ENCODE measurements at places on chromosomes 5 and 9.

DNA sequence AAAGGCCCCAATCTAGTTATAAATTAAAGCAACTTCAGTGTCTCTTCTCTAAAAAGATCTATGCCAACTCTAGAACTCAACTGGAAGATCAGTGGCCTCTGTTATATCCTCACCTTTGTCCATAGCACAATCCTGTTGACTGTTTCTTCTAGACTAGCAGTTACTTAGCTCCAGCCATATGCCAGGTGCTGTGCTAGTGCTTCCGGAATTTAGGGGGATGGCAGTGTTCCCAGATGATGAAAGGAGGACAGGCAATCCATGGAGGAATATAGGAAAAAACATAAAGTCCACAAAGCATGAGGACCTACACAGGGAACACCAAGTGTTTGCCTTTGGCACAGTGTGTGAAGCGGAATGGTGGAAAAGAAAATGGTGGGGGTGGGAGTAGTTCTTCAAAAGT lies 214.3 kb downstream of the MAPKAP1 start:
- DNase-seq = peak; percentile 82

GRCh38 chr9:126496781-126497659 lies 116.7 kb upstream of the LMX1B start:
- DNase-seq = no peak

- DNase-seq = no peak
Observed at GRCh38 chr5:88664645-88665044, 218.3 kb downstream of the MEF2C start.

GRCh38 chr5:43034591-43034968 lies 5.5 kb downstream of the ANXA2R start:
- DNase-seq = no peak

- no peak for DNase-seq
Observed at GRCh38 chr5:172855597-172856292, 21.7 kb downstream of the ERGIC1 start.

- peak; percentile 60 for DNase-seq
Observed at GRCh38 chr5:56148453-56148971, 84.6 kb downstream of the ANKRD55 start.

- DNase-seq = no peak
Observed at GRCh38 chr5:63127054-63127453, 548.4 kb downstream of the LRRC70 start.

DNA sequence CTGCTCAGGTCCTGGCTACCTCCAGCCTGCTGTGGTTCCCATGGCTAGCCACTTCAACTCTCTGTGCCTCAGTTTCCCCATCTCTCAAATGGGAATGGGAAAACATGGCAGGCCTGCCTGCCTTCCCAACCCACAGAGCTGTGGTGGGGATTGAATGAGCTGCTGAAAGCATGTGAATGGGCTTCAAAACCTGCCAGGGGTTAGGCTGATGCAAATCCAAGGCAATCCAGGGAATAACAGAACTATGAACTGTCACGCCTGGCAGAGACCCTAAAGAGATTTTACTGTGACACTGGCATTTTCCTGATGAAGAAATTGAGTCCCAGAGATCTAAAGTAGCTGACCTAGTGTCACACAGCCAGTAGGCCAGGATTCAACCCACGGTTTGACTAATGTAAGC lies 29.9 kb upstream of the TCF7 start:
- no peak for DNase-seq

GRCh38 chr9:35114113-35114839 lies 1.4 kb downstream of the ATOSB start:
- DNase-seq = no peak

DNA sequence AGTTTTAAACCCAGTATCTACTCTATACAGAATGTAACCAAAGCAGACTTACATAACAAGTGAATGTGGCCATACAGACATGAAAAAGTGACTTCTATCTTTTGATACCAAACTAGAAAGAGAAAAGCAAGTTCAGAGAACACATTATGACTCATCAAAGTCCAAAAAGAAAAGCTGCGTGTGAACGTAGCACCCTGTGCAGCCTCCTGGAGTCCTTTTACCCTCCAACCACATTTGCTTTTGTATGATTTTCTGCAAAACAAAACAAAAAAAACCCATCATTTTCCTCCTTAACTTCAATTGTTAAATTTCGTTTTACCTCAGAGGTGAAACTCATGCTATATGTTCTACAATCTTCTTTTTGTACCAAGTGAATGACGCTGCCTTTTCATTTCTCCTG lies 2.8 kb upstream of the SMARCA2 start:
- no peak for DNase-seq

DNA sequence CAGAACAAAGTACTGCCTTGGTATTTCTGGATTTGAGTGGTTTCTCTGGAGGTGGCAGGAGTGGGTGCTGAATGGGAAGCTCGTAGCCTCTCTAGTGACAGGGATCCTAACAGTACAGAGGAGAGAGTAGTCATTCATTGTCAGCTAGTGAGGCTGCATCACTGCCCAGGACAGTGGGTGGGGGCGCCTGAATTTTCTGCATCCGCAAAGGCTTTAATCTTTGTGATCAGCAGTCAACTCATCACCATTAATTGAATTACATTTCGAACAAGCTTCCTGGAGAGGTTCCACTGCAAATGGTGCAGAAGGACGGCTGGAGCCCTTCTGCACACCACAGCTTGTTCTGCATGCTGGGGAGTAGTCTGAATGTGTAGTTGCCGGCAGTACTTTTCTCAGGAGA lies 77.5 kb downstream of the HSPA4 start:
- DNase-seq = no peak

DNA sequence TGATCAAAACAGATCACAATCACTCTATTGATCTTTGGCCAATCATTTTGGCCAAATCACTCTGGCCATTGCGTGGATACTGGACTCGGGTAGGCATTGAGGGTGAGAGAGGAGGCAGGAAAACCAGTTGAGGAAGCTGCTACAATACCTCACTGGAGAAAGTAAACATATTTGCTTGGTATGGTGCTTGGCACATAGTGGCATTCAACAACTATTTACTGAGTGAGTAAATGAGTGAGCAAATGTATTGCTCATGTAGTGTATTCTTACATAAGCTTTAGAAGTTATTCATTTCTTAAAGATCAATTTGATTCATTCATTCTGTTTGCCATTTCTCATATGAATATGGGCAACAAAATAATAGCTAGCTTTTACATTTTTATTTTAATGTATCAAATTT lies 4.0 kb upstream of the DEPDC1B start:
- no peak for DNase-seq

DNA sequence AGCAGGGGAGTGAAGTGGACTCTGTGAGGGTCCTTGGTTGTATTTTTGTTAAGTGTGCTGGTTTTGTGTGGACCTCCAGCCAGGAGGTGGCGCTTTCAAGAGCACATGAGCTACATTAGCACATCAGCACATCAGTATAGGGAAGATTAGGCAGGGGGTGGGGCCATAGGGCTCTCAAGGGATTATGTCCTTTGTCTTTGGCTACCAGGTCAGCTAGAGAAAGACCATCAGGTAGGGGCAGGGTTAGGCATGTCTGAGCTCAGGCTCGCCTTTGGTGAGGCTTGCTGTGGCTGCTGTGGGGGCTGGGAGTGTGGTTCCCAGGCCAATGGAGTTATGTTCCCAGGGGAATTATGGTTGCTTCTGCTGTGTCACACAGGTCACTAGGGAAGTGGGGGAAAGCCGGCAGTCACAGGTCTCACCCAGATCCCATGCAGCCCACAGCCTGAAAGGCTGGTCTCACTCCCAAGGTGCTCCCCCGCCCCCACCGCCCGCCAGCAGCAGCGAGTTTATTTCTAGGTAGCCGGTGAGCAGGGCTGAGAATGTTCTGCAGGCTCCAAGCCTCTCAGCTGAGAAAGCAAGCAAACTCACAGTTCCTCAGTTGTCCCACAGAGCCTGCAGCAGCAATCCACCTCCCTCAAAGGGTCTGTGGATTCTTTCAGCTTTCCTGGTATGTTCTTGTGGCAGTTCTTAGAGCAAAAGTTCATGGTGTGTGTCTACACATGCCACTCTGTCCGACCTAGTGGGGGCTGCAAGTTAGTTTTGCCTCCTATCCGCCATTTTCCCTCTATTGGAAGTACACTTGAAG lies 13.7 kb downstream of the OR1J1 start:
- DNase-seq = peak; percentile 18

- DNase-seq = no peak
Observed at GRCh38 chr5:115977096-115977495, 14.8 kb downstream of the LVRN start.

Measured in NCI-H1092 treated with DMSO at 0.1 percent for 48 hours (cell line).